Activated naive CD8-positive, alpha-beta T cell treated with anti-CD3 and anti-CD28 coated beads for 36 hours (primary cell): ENCODE measurements at places on chromosomes 11 and 22. TPM values are rescaled to one million over a fixed set of nuclear protein-coding genes. Genes with fewer than 3 reads are reported as not detected.

OR6A2 gene
- total RNA-seq: 0.10 TPM

GLB1L3 gene
- 9.8 TPM for total RNA-seq

PTGDR2 gene
- 0.16 TPM for total RNA-seq

NEFH gene
- total RNA-seq: 8.1 TPM

MUC2 gene
- total RNA-seq: not detected

SAA2 gene
- not detected for total RNA-seq

TYR gene
- total RNA-seq: not detected

TTLL1 gene
- total RNA-seq: 3.9 TPM

OR5B21 gene
- not detected for total RNA-seq

CRYAB gene
- not detected for total RNA-seq

ACRV1 gene
- not detected for total RNA-seq

ZNF215 gene
- 2.4 TPM for total RNA-seq

SMIM35 gene
- not detected for total RNA-seq

GPR137 gene
- 32.5 TPM for total RNA-seq

HIC2 gene
- total RNA-seq: 5.8 TPM

PARVG gene
- total RNA-seq: 68.7 TPM

TRIM34 gene
- total RNA-seq: 6.1 TPM

KCNJ1 gene
- total RNA-seq: not detected

APLP2 gene
- 29.7 TPM for total RNA-seq

UPK3A gene
- total RNA-seq: not detected

IL18BP gene
- total RNA-seq: 6.9 TPM

CATSPER1 gene
- total RNA-seq: not detected

RAB36 gene
- total RNA-seq: 1.0 TPM

LIPT2 gene
- 6.0 TPM for total RNA-seq

MYRF gene
- total RNA-seq: 0.68 TPM

EFCAB6 gene
- total RNA-seq: 0.37 TPM

C11orf42 gene
- not detected for total RNA-seq

VSIG10L2 gene
- total RNA-seq: not detected

MCHR1 gene
- not detected for total RNA-seq

ISX gene
- total RNA-seq: not detected

PKNOX2 gene
- not detected for total RNA-seq

TRIM44 gene
- 41.1 TPM for total RNA-seq

ZNF214 gene
- total RNA-seq: not detected

EXPH5 gene
- 2.5 TPM for total RNA-seq

SLC15A3 gene
- total RNA-seq: 6.9 TPM

CARD16 gene
- 17.6 TPM for total RNA-seq

CCDC179 gene
- not detected for total RNA-seq

POU2AF2 gene
- not detected for total RNA-seq

CDON gene
- 2.6 TPM for total RNA-seq

TNKS1BP1 gene
- 20.8 TPM for total RNA-seq

KRTAP5-9 gene
- total RNA-seq: not detected
